ENCODE measurements at places on chromosomes 2 and 18.

GRCh38 chr2:203675086-203675485 lies 31.4 kb upstream of the CD28 start:
- DNase-seq, result no peak

- DNase-seq, result no peak
Measured at GRCh38 chr2:9919512-9919911, 32.0 kb upstream of the GRHL1 start.

GRCh38 chr18:70029163-70029562 lies 81.5 kb upstream of the CD226 start:
- DNase-seq, result no peak

- no peak for DNase-seq
Measured at GRCh38 chr2:172921532-172922236, 154.0 kb upstream of the MAP3K20 start.

DNA sequence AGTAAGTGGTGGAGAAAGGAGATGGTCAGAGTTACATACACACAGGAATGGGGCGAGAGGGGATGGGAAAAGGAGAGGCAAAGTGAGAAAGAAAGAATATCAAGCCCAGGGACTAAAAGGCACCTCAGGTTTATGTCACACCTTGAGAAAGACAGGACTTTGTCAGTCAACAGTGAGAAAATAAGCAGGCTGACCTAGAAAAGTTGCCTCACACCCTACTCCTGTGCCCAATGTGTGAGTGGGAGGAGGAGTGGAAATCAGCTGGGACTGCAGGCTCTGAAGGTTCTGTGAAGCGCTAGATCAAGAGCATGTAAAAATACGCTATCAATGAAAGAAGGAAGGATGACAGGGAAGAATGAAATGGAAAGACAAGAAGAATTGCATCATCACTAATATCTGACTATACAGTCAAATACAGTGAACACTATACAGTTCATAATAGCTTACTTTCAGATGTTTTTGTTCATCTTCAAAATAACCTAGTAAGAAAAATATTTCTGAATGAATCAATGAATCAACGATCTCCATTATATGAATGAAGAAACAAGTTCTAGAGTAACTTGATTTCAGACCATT lies 10.7 kb downstream of the VPS54 start:
- no peak for DNase-seq

DNA sequence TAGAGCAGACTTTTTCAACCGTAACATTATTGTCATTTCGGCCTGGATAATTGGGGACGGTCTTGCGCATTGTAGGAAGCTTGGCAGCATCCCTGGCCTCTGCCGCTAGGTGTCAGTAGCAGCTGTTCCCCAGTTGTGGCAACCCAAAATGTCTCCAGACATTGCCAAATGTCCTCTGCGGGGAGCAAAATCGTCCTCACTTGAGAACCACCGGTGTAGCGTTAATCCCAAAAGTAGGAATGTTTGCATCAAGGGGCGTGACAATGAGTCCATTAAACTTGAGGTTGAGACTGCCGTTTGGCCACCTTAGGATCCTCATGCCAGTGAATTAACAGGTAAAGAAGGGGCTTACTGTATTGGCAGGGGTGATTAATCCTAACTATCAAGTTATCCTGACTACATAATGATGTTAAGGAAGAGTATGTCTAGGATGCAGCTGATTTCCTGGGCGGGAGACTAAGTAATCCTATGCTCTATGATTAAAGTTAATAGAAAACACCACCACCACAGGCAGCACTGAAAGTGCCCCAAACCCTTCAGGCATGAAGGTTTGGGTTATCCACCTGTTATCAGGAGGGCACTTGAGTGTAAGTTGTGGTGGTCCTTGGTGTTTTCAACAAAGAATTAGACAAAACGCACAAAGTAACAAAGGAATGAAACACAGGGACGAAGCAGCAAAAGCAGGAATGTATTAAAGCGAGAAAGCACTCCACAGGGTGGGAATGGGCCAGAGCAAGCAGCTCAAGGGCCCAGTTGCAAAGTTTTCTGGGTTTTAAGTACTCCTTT lies 4.9 kb upstream of the ZC3H8 start:
- DNase-seq, result no peak

DNA sequence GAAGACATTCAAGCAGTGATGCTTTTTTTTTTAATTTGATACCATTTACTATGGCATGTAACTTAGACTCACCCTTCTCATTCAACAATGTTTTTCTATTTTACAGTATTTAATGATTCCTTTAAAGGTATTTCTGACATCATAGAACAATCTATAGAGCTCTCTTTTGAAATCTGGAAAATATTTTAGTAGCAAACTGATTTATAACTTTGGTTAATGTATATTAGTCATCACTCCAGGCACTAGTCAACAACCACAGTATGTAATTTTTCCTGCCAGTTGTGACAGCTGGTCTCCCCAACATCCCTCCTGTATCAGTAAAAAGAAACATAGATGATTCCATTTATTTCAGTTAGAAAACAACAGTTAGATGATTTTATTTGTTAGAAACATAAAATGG lies 122.9 kb downstream of the LCLAT1 start:
- DNase-seq, result no peak

DNA sequence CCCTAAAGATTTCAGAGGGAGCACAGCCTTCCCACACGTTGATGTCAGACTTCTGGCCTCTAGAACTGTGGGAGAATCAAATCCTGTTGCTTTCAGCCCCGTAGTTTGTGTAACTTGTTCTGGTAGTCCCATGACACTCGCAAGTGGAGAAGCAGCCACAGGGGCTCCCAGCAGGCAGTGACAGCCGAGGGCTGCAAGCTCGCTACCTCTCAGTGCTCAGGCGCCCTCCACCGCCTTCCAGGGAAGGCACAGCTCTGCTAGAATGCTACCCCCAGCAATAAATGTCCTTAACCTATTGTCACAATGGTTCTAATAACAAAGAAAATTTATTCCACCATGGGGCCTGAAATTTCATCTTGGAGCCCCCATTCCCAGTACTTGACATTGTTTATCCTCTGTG lies 143.1 kb upstream of the ZNF236 start:
- no peak for DNase-seq

GRCh38 chr2:188367164-188367563 lies 75.5 kb downstream of the GULP1 start:
- no peak for DNase-seq

DNA sequence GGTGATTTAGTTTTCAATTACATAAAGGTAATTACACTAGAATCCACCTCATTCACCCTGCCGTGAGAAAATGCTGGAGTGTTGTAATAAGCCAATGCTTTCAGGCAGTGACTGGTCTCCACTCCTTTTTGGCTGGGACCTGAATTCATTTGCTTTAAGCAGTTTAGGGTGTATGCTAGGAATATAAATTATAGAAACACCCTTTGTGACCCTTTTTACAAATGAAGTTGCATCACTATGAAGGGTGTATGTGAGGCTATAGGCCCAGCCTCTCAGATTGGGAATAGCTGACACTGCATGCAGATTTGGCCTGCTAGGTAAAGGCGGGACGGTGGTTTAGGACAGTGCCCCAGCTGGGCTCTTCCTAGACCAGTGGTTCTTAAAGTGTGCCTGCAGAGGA lies 50.8 kb upstream of the NFE2L2 start:
- DNase-seq, result no peak

DNA sequence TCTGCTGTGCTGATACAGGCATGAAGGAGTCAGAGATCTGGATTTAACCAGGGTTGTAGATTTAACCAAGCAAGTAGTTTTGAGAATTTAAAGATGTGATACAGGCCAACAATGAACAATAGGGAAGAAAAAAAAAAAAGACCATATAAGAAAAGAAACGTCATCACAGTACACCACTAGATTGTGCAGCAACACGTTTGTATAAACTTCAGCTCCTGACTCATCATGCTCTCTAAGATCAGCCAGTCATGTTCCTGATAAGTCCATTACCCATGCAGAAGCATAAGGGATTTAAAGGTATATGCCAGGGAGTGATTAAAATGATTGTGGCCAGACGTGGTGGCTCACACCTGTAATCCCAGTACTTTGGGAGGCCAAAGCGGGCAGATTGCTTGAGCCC lies 22.3 kb upstream of the ERICH2 start:
- no peak for DNase-seq

GRCh38 chr2:60312618-60313017 lies 240.8 kb downstream of the BCL11A start:
- DNase-seq, result no peak

GRCh38 chr18:54268751-54269150 lies 566 bp upstream of the POLI start:
- DNase-seq, result no peak

GRCh38 chr18:74444104-74444503 lies 13.0 kb downstream of the DIPK1C start:
- no peak for DNase-seq

DNA sequence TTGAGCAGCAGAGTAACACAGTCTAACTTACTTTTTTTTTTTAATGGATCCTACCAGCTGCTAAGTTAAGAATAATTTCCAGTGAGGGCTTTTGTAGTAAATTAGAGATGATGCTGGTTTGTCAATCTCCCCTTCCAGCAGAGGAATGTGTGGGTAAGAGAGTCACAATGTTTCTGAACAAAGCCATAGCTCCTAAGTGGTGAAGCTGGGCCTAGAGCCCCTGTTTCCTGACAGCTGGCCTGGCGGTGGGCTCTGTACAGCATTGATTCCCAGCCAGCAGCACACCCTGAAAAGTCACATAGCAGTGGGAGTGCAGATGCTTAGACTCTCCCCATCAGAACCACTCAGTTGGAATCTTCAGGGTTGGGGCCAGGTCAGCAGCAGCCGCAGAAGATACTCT lies 24.4 kb downstream of the CAPG start:
- no peak for DNase-seq

DNA sequence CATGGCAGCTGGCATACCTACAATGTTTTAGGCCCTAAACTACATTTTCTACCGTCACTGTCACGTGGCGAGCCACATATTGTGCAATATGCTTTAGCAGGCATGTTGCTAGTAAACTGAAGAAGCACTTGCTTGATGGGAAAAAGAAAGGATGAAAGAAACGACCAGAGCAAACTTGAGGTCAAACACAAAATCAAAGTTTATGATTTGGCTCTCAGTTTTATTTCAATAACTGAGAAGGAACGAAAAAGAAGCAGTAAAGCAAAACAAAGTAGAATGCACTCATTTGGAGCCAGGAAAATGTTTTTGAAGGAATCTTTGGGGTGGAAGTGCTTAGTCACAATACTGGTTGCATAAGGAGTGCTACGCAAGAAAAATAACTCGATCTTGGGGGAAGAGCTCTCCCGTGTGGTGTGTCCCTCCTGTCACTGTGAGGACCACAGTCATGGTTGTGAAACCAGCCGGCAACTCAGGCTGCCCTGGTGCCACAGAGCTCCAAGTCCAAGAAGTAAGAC lies 349.8 kb downstream of the RBM43 start:
- DNase-seq, result no peak

DNA sequence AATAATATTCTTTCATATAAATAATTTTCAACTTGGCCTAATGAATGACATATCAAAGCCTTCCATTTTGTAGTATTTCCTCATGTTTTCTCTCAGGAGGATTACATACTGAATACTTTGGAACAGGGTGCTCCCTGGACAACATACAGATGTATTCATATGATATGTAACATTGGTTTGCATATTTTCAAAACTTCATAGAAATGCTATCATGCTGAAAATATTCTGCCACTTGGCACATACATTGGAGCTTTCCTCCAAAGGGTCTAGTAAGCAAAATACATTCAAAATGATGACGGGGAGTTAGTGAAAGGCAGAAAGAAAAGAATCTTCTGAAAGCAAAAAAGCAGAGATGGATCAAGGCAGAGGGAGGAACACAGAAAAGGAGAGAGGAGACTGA lies 38.1 kb upstream of the RTN4 start:
- DNase-seq, result no peak

GRCh38 chr2:1060372-1060771 lies 109.7 kb downstream of the SNTG2 start:
- DNase-seq, result no peak

DNA sequence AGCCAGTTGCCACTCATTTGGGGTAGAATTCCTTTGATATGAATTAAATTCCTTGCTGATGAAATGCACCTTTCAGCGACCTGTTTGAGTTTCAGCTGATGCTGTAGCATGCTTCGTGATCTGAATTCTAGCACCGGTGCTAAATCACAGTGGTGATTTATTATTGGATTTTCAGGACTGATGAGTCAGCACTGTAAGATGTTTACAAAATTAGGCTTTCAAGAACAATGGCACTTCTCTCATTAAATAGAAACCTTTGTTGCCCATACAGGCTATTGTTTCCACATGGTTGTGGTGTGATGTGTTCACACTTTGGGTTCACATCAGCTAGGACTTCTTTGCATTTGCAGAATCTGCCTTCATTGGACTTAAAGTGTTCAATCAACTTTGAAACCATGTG lies 687.7 kb downstream of the ARHGAP15 start:
- no peak for DNase-seq

DNA sequence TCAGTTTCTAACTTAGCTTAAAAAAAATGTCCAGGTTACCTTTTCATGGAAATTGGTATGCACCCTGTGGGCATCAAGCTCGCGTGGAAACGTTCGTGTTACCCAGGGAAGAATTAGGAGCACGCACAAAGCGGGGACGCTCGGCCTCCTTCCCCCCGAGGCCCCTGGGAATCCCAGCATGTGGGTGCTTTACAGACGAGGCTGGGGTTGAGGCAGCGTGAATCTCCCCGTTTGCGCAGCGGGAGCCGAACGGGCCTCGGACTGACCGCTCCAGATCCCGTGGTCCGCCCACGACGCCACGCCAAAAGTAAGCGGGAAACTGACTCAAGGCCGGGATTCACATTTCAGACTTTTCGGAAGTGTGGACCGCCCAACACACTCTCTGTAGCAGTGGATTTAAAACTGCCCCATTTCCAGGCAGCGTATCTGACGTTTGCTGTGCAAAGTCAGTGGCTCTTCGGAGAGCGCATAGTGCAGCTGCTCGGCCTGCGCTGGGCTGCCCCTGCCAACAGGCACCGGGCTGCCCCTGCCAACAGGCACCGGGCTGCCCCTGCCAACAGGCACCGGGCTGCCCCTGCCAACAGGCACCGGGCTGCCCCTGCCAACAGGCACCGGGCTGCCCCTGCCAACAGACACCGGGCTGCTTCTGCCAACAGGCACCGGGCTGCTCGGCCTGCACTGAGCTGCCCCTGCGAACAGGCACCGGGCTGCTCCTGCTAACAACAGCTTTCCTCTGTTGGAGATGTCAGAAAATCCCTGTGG lies 49.7 kb downstream of the SH3YL1 start:
- no peak for DNase-seq

DNA sequence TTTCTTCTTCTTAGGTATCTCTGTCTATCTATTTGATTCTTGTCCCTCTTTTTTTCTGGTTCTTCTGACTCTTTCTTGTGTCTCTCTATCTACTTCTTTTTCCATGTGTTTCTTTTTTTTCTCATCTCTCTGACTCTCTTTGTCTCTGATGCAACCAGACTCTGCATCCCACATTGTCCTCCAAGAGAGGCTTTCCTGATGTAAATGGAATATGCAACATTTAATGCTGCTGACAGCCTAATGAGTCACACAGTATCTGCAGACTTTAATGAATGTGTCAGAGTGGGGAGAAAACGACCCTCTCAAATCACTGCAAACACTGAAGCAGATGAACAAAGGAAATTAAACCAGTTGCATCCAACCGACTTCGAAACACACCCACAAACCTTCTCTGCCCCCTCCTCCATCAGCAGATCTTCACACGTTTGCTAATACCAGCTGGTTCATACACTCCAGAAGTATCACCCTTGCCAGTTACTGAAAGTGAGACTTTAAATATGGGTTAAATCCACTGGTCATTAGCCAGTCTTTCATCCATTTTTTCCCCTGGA lies 351.5 kb downstream of the TXNL1 start:
- DNase-seq, result no peak

- no peak for DNase-seq
Measured at GRCh38 chr2:75192496-75192895, 6.8 kb downstream of the TACR1 start.

- no peak for DNase-seq
Measured at GRCh38 chr2:60095202-60095815, 458.1 kb downstream of the BCL11A start.

Data from glomerular endothelial cell (primary cell).